ENCODE measurements at places on chromosomes 7 and 10.

DNA sequence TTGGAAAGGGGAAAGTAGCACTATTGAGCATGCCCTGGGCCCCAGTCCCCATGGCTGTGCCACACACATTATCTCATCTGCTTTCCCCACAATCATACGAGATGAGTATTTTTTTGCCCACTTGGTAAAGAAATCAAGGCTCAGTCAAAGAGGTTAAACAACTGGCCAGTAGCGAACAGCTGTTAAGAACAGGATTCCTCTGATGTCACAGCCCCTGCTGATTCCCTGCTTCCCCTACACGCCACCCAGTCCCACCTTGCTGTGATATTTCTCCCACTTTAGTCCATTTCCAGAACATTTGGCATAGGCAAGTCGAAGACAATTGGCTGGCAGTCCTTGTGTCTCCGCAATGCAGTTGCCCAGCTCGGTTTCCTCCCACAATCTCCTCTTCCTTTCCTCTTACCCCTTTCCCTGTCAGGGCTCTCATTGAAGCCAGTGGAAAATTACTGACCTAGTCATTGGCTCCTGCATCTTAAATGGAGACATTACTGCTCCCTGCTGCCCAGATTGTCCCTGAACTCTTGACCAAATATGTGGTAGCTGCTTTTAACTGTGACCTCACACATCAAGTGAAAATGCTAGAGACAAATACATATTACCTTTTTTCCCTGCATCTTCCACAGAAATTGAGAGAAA lies 56.5 kb upstream of the EEPD1 start:
- no peaks in the 10 kb centered on the region for H3K36me3 ChIP-seq
- DNase-seq, result no peak
- H3K27me3 ChIP-seq, result no peaks in the 10 kb centered on the region
- no peaks in the 10 kb centered on the region for H3K4me1 ChIP-seq

- no peak overlapping the region for H3K4me3 ChIP-seq
- H3K36me3 ChIP-seq, result no peaks in the 10 kb centered on the region
- no peaks in the 10 kb centered on the region for H3K4me1 ChIP-seq
- no peak overlapping the region for H3K27ac ChIP-seq
- DNase-seq, result no peak
Measured at GRCh38 chr7:97454636-97455035, 277.2 kb upstream of the TAC1 start.

GRCh38 chr10:46040004-46040403 lies 6.1 kb downstream of the MSMB start:
- no peaks in the 10 kb centered on the region for H3K27me3 ChIP-seq
- no peak overlapping the region for H3K4me3 ChIP-seq
- H3K36me3 ChIP-seq, result no peaks in the 10 kb centered on the region

- H3K27me3 ChIP-seq, result no peaks in the 10 kb centered on the region
- no peak for DNase-seq
- H3K27ac ChIP-seq, result no peak overlapping the region
- no peaks in the 10 kb centered on the region for H3K4me1 ChIP-seq
- no peaks in the 10 kb centered on the region for H3K36me3 ChIP-seq
Measured at GRCh38 chr10:367636-368035, 232.4 kb downstream of the ZMYND11 start.

DNA sequence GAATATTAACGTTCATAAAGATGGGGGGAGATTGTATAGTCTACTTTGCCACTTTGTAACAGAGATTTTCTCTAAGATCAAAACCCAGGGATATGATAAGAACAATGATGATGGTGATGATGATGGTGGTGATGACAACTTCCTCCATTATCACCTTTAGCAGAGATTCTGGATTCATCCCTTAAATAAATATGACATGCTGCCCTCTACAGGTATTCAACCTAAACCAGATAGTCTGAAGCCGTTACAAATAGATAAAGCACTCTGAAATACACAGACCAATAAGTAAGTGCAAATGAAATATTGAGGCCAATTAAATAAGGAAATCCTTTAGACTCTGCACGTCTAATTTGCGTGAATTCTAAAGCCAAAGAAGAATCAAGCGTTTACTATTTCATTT lies 211.5 kb downstream of the CREB5 start:
- DNase-seq, result no peak
- peaks cover 3% of the 10 kb centered on the region for H3K27me3 ChIP-seq
- no peak overlapping the region for H3K4me3 ChIP-seq
- H3K27ac ChIP-seq, result no peak overlapping the region

- H3K4me3 ChIP-seq, result no peak overlapping the region
- peaks cover 3% of the 10 kb centered on the region for H3K4me1 ChIP-seq
- DNase-seq, result no peak
- H3K27ac ChIP-seq, result no peak overlapping the region
- no peaks in the 10 kb centered on the region for H3K36me3 ChIP-seq
Measured at GRCh38 chr7:115133248-115133647, 211.4 kb downstream of the MDFIC start.

DNA sequence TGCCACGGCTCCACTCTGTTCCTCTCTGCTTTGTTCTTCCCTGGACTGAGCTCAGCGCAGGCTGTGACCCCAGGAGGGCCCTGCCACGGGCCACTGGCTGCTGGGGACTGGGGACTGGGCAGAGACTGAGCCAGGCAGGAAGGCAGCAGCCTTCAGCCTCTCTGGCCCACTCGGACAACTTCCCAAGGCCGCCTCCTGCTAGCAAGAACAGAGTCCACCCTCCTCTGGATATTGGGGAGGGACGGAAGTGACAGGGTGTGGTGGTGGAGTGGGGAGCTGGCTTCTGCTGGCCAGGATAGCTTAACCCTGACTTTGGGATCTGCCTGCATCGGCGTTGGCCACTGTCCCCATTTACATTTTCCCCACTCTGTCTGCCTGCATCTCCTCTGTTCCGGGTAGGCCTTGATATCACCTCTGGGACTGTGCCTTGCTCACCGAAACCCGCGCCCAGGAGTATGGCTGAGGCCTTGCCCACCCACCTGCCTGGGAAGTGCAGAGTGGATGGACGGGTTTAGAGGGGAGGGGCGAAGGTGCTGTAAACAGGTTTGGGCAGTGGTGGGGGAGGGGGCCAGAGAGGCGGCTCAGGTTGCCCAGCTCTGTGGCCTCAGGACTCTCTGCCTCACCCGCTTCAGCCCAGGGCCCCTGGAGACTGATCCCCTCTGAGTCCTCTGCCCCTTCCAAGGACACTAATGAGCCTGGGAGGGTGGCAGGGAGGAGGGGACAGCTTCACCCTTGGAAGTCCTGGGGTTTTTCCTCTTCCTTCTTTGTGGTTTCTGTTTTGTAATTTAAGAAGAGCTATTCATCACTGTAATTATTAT lies 1.2 kb downstream of the CLDN4 start:
- no peaks in the 10 kb centered on the region for H3K36me3 ChIP-seq
- no peak overlapping the region for H3K27ac ChIP-seq
- peaks cover 16% of the 10 kb centered on the region for H3K4me1 ChIP-seq
- DNase-seq, result no peak
